Stimulated activated CD4-positive, alpha-beta T cell treated with anti-CD3 and anti-CD28 coated beads, Interleukin-2, amount 100 ng/mL, for 24 hours (primary cell): ENCODE measurements at places on chromosomes 5 and 9.
A peak's percentile ranks its signal among the peaks of the same experiment; 100 is the strongest.

DNA sequence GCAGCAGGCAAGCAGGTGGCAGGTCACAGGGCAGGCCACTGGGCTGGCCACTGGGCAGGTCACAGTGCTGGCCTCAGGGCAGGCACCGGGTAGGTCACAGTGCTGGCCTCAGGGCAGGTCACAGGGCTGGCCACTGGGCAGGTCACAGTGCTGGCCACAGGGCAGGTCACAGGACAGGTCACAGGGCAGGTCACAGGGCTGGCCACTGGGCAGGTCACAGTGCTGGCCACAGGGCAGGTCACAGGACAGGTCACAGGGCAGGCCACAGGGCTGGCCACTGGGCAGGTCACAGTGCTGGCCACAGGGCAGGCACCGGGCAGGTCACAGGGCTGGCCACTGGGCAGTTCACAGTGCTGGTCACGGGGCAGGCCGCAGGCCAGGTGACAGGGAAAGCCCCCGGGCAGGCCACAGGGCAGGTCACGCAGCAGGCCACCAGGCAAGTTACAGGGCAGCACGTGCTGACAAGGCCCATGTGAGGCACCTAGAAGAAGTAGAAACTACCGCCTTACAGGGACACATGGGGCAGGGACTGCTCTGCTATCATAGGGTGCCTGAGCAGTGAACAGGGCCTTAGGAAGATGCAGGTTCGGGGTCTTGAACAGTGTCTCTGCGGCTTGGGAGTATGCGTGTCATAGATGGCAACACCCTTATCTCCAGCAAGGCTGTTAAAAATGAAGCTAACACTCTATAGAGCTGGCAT lies 18.6 kb upstream of the MED10 start:
- no peak for DNase-seq

DNA sequence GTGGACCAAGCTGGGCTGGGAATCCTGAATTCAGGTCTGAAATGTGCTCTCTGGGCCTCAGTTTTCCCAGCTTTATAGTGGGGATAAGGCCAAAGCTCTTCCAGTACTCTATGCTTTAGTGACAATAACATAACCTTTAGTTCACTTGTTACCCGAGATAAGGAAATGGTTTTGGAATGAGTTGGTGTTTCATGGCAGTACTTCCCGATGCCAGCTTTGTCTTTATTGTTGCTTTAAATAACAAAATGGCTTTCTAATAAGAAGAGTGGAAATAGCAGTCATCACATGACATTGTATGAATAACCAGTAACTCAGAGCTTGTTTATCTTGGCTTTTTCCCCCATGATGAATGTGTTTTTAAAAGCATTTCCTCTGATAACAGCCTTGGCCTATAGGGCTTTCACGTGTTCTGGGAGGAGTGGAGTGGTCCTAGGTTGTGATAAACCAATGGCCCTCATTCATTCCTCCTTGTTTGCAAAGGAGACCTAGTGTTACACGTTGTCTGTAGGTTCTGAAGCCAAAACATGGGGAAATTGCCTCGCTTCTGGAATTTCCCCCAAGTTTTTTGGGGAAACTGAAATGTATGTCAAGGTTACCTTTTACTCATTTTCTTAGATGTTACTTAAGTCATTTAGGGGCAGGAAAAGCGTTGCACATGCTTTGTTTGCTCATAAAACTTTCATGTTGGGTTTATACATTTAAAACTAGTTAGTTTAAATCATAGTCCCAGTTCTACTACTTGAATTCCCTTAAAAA lies 53.7 kb downstream of the ZNF618 start:
- DNase-seq, result no peak

DNA sequence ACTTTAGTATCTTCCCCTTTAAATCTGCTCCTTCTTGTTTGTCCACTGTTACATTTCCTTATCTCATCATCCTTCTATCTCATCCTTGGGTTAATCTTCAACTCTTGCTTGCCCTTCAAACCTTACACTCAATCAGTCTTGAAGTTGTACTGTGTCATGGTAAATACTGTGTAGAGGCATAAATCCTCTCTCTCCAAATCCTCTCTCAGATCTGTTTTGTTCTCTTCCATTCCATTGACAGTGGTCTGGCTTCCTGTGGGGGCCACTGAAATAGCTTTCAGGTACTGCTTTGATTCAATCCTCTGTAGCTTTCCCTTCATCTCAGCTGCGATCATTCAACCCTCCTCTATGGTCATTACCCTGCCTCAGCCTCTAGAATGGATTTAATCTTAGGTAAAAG lies 104.0 kb downstream of the PLCXD3 start:
- no peak for DNase-seq

DNA sequence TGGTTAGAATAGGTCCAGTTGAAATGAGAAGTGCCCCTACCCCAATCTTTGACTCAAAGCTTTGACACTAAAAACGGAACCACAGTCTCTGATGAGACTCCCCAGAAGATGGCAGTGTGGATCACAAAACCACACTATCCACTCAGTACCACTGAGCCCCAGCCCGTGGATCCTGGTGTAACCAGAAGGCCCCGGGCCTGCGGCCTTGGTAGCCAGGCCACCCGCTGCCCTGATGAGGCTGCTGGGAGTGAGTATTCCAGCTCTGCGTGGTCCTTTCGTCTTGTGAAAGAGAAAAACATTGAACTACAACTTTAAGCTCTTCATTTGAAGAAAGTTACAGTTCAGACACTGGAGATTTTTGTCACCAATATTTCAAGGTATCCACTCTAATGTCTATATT lies 42.2 kb upstream of the FBP1 start:
- DNase-seq, result peak; percentile 63

DNA sequence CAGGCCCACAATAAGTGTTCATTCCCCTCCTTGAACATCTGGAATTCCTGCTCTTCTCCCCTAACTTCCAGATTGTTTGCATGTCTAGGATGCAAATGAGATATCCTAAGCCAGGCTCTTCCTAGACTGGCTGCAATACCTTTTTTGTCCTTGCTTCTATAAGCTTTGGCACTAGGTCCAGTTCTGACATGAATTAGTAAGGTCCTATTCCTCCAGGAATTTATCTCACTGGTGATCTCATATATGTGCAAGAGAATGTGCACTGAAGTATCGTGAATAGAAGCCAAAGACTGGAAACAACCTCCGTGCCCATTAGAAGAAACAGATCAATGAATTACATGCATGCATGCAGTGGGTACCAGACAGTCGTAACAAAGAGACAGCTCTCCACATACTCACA lies 25.2 kb downstream of the DUSP1 start:
- no peak for DNase-seq

GRCh38 chr9:75149841-75150241 lies 61.5 kb downstream of the OSTF1 start:
- DNase-seq, result no peak

DNA sequence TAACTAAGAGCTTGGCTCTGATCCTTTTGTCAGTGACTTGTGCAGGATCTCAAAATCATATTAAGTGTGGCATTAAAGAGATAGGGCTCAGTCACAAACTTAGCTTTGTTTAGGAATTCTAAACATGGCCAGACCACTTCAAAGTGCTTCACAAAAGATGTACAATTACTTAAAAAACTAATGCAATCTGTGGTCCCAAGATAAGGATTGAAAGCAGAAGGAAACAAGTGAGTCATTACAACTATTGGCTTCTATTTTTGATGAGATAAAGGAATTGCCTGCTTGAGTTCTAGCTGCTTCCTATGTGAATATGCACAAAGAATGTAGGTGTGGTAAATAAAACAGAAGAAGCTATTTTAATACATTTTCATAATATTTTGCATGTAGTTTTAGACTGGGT lies 44.9 kb upstream of the SLC12A2 start:
- DNase-seq, result no peak

DNA sequence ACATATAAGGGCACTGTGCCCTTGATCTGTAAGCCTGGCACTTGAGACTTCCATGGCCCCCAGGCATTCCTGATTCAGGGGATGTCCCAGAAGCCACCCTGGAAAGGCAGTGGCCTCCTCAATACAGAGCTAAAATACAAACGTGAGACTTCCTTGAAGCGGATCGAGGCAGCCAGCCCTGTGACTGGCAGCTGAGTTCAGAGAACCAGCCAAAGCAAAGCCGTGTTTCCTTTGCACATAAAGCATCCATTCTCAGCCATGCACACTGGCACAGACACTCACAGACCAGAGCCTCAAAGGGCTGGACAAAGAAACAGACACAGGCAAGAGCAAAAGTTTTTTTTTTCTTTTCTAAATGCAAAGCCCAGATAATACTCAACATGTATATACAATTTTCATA lies 18.8 kb upstream of the CPEB4 start:
- no peak for DNase-seq

DNA sequence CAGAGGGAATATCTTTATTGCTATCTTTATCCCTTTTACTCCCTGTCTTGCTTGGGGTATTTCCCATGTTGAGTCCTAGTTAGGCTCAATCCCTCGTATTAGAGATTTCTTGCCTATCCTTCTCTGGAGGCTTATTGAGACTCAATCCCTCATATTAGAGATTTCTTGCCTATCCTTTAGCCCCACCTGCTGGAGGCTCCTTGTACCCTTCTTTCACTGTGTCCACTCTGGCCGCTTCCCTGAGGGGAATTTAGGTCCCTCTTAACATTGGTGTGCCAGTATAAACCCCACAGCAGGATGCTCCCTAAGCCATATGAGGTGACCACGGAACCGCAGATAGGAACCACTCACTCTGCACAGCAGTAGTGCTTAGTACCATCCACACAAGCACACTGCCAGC lies 110.7 kb upstream of the MAMDC2 start:
- DNase-seq, result no peak

GRCh38 chr5:153421676-153422075 lies 68.8 kb upstream of the GRIA1 start:
- no peak for DNase-seq

GRCh38 chr9:17065062-17065461 lies 69.8 kb upstream of the CNTLN start:
- no peak for DNase-seq

GRCh38 chr5:172591636-172592035 lies 49.4 kb upstream of the NEURL1B start:
- no peak for DNase-seq

DNA sequence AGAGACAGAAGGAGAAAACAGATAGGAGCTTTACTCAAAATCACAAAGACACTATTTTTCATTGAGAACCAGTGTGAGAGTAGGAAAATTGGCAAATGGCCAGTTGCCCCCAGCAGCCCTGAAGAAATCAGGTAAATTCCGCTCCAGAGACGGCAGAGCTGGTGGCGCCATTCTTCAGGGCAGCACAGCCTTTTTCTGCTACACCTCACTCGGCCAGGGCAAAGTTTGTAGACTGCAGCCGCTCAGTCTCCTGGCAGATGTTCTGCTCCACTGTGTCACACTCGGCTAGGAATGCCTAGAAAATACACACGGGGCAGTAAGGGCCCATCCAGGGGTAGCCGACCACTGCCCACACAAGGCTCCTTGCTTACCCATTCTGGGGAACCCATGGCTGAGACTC lies 9.5 kb downstream of the BAG1 start:
- no peak for DNase-seq

GRCh38 chr9:100505564-100506159 lies 32.7 kb downstream of the TMEFF1 start:
- peak; percentile 75 for DNase-seq
